Fibroblast of skin of right quadriceps (primary cell): ENCODE measurements at places on chromosomes 2 and 18.

DNA sequence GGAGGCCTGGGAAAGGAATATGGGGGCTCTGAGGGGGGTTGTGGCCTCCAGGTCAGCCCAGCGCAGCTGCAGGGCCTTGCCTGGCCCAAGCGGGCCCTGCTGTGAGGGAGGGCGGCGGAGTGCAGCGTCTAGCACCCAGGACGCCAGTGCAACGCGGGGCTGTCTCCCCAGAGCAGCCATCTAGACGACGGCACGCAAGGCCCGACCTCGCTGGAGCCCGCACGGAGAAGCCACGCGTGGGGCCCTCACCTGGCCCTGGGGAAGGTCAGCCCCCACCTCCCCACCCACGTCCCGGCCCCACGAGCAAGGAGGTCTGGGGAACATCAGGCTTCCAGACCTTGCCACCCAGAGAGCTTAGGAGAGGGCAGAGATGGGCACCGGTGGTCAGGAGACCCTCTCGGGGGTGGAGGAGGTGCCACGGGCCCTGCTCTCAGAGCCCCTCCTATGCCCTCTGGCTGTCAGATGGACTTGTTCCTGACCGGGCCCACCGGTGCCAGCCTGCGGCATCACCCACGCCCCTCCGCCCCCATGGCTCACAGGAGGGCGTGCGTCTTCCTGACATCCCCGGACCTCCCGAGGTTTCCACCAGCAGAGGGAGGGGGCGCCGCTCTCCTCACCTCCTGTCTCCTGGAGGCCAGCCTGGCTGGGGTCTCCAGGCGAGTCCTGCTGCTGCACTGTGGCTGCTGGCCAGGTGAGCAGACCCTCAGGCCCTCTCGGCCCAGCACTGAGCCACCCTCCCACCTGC is 17.0 kb downstream of the GPR35 start:
- no peak for DNase-seq

- no peak for DNase-seq
These were observed 18.2 kb downstream of the BMP10 start for GRCh38 chr2:68853035-68853434.

DNA sequence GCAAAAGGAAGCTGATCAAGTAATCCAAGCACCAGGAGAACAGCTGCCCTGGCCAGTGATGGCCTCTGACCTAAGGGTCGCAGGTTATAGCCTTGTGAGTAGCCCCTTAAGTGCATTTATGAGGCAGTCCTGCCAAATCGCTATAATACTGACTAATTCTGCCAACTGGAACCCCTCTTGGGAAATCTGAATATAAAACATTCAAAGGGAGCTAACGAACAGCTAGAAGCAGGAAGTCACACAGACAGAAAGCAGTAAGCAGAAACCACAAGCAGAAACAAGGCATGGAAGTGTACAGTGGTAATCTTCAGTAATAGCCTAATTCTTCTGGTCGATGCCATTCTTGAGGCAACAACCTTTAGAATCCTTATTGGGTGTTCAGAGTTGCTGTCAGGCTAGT is 521.3 kb downstream of the METTL4 start:
- DNase-seq: peak; percentile 53

GRCh38 chr2:194621945-194622344 is 1035.1 kb upstream of the SLC39A10 start:
- no peak for DNase-seq

DNA sequence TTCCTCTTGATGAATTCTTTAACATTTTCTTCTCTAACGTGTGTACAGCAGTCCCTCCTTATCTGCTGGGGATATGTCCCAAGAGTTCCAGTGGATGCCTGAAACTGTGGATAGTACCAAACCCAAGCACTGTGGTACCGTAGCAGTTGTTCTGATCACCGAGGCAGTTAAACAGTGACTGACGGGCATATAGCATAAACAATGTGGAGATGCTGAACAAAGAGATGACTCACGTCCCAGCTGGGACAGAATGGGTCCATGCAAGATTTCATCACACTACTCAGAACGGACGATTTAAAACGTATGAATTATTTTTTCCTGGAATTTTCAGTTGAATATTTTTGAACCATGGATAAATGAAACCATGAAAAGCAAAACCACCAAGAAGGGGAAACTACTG is 54.5 kb upstream of the SPAG16 start:
- DNase-seq: peak; percentile 17

GRCh38 chr18:24990671-24991134 is 361.3 kb downstream of the ZNF521 start:
- no peak for DNase-seq

DNA sequence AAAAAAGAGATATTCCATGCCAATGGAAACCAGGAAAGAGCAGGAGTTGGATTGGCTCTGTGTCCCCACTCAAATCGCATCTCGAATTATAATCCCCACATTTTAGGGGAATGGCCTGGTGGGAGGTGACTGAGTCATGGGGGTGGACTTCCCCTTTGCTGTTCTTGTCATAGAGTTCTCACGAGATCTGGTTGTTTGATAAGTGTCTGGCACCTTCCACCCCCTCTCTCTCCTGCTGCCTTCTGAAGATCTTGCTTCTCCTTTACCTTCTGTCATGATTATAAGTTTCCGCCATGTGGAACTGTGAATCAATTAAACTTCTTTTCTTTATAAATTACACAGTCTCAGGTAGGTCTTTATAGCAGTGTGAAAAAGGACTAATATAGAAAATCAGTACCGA is 355.6 kb downstream of the NBAS start:
- DNase-seq: no peak

DNA sequence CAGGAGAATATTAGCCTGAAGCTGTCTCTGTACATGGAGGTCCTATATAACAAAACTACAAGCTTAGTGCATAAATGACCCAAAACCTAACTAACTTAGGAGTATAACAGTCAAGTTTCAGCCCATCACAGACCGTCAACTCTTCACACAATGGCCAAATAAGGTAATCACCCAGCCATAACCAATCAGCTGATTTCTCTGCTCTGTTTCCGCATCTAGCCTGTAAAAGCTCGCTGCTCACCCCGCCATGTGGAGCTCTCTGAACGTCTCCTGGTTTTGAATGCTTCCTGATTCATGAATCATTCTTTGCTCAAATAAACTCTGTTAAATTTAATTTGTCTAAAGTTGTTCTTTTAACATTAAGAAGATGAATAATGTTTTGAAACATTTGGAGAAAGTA is 593.6 kb downstream of the TMX3 start:
- peak; percentile 41 for DNase-seq

DNA sequence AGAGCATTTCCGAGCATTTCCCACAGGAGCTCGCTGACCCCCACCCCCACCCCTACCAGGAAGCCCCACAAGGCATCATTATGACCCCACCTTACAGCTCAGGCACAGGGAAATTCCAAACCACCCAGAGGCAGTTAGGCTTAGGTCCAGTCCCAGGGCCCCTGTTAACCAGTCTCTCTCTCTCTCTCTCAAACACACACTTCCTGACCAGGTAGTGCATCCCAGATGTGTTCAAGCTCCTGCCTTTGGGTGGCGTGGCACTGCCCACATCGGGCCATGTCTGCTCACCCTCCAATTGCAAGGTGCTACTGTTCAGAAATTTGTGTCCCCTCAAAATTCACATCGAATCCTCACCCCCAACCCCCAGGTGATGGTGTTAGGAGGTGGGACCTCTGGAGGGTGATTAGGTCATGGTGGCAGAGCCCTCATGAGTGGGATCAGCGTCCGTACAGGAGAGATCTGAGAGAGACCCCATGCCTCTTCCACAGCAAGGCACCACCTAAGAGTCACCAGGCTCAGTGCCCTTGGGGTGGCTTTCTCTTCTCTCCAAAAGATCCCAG is 8.8 kb downstream of the COPS9 start:
- no peak for DNase-seq

DNA sequence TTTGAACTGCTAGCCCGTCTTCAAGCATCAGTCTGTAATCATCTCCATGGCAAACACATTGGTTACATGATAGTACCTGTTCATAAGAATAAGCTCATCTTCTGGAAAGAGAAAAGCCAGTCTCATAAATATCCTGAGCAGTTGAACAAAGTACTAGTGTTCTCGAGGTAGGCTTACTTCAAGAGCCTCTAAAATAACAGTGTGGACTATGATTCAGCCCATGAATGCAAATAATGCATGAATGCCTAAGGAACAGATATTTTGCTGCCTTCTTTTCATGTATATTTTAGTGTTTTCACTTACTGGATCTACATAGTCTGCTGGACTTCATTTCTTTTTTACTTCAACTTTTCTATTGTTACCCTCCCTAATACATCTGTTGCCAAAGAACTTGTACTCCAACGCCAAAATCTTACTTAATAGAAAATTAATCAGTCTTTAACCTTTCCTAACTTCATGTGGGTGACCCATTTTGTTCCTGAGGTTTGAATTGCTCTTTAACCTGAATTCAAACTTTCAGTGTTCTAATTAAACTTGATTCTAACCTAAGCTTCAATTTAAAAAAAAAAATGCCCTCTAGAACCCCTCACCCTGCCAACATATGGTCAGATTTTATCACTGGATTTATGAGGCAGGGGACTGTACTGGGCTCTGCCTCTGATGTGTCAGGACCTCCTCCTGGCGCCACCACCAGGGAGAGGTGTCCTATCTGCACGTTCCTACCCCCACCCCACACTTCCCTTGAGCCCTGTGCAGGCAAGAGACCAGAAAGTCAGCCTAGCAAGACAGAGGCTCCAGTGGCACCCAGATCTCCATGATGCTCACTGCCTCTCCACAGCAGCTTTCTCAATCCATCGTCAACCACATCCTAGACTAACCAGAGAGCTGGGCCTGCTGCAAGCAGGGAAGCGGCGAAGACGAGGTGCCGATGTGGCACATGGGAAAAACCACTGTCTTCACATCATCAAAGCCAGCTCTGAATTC is 264.7 kb upstream of the ID2 start:
- peak; percentile 40 for DNase-seq

DNA sequence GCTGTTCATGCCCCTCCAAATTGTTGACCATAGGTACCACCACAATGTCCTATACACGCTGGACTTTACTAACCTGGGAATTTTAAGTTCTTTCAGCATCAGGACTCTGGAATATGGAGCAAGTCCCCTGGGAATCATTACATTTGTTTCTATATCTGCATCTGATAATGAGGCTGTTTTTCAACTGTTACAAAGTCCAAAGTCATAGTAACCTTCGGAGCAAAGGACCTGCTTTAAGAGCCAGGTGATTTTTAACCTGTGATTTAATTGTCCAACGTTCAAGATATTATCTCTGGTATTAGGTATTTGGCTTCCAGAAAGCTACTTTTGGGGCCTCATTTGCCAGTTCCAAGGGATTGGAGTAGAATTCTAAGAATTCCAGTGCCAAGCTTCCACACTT is 7.5 kb upstream of the B3GNT2 start:
- DNase-seq: no peak

- DNase-seq: no peak
These were observed 67.5 kb downstream of the EMILIN2 start for GRCh38 chr18:2914185-2914880.

GRCh38 chr2:164761737-164762460 is 79.7 kb downstream of the COBLL1 start:
- no peak for DNase-seq

GRCh38 chr2:8821276-8822217 is 15.9 kb downstream of the KIDINS220 start:
- peak; percentile 46 for DNase-seq

GRCh38 chr18:72675394-72675793 is 131.3 kb upstream of the CBLN2 start:
- DNase-seq: no peak

DNA sequence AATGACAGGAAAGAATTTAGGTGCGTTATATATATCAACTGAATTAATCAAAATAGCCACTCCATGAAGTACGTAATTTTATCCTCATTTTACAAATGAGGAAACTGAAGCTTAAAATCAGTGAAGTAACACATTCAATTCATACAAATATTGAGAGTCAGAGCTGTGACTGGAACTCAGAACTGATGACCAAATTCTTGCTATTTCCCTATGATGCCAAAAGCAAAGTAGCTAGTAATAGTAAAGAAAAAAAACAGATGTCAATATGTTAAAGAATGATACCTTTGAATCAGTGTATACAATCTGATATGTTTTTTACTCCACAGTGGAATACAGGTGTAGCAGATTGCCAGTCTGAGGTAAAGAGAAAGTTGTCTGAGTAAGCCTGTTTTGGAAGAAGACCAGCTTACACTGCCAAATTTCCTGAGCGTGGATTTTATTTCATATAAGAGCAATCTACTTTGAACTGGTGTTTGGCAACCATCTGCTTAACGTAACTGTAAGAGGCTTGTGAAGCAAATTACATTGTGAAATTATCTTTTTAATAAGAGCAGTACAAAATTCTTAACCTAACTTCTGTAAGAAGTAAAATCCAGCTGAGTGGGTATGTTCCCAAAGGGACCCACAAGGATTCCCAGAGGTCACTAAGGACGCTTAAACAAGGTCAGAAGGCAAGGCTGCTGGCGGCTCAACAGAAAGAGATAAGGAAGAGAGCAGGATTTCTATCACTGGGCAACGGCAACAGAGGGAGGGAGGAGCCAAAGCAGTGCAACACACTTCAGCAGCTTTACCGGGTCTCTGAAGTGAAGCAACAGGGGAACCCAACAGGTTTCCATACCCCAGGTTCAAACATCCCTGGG is 85.6 kb downstream of the IKZF2 start:
- peak; percentile 7 for DNase-seq

DNA sequence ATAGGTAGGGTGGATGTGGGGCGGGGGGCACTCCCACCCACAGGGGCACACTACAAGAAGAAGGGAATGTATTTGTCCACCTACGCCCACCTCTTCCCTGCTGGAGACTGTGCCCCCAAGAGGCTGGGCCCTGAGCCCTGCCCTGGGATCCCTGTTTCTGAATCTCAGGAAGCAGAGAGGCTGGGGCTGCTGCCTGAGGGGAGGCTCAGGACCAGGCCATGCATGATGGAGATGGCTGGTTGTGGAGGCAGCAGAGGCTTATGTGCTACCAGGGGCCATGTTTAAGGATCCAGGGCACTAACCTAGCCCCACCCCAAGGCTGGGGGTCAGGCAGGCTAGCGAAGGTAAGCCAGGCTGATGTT is 81.1 kb upstream of the OTOF start:
- DNase-seq: no peak
